ENCODE measurements at places on chromosomes 16 and 17. TPM values are rescaled to one million over a fixed set of nuclear protein-coding genes. Genes with fewer than 3 reads are reported as not detected.
A peak's percentile ranks its signal among the peaks of the same experiment; 100 is the strongest.

DNA sequence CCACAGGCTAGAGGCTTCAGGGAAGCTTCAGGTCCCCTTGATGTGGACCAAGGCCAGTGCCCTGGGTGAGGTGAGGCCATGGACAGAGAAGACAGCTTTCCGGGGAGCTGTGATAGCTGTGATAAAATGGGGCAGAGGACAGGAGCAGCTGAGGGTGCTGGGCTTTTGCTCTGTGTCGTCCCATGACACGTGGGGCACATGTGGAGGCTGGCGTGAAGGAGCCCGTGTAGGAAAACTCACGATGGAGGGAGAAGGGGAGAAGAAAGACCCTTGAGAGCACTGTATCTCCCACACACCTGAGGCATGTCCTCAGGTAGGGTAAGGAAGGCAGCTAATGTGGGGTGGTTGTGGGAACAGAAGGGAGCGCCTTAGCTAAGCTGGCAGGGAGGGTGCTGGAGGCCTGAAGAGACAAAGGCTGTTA is 21.3 kb downstream of the B9D1 start:
- no peak for DNase-seq

DNA sequence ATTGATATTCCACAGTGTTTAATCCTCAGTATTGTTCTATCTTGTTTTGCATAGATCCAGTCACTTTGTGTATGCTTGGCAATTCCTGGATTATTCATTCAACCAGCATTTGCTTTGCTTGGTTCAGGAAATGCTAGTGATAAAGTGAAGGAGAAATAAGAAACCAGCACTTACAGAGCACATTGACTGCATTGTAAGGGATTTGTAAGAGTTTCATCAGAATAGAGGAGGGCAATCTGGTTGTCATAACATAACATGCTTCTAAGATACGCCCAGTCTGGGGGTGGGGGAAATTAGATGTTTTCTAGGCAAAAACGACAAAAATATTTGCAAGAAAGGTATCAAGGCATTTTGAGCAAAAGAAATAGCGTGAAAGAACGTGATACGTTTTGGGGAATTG is 40.4 kb downstream of the TNRC6A start:
- peak; percentile 5 for DNase-seq

Gene AOC3
- total RNA-seq = 1.4 TPM

Gene MAP2K6
- 16.0 TPM for total RNA-seq

GRCh38 chr16:70495425-70496182 is 27.8 kb downstream of the COG4 start:
- DNase-seq = no peak

- no peak for DNase-seq
These were observed 20.1 kb downstream of the YWHAE start for GRCh38 chr17:1379930-1380313.

GRCh38 chr16:19130852-19131824 is 17.4 kb downstream of the ITPRIPL2 start:
- peak; percentile 39 for DNase-seq

Gene KRTAP1-1
- not detected for total RNA-seq

- DNase-seq = no peak
These were observed 83.4 kb downstream of the COX10 start for GRCh38 chr17:14152721-14153120.

Gene PDE6G
- not detected for total RNA-seq
